Midbrain (tissue), 1 donor: ENCODE measurements at places on chromosomes 13 and 19.

DNA sequence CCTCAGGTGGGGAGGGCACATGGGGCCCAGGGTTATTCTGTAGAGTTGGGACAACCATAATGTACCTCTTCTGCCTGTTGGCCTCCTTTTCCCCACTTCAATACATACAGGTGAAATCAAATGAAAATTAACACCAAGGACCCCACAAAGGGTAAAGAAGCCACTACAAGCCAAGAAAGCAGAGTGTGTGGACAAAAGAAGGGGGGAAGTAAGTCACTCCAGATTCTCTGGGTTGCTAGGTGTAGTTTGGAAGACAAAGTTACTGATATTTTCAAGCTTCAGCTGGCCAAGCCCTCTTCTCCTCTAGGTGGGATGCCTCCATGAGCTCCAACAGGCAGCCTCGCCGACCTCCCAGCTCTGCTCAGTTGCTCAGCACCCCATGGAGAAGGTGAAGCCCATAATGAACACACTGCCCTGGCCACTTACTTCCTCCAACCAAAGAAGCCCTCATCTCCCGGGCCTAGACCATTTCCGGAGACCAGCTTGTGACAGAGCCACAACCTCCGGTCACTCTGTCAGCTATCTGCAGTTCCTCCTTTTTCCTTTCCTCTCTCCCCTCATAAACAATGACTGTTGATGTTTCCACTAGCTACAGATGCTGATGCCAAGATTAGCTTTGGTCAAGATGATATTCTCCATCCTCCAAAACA is 66.8 kb upstream of the MED4 start:
- DNase-seq: peak; percentile 31

- DNase-seq: peak; percentile 22
These were observed 11.1 kb downstream of the TEX101 start for GRCh38 chr19:43425567-43426392.

GRCh38 chr13:67228916-67229315 is 1.2 kb downstream of the PCDH9 start:
- no peak for DNase-seq

GRCh38 chr19:46892252-46893179 is 31.7 kb downstream of the ARHGAP35 start:
- no peak for DNase-seq

DNA sequence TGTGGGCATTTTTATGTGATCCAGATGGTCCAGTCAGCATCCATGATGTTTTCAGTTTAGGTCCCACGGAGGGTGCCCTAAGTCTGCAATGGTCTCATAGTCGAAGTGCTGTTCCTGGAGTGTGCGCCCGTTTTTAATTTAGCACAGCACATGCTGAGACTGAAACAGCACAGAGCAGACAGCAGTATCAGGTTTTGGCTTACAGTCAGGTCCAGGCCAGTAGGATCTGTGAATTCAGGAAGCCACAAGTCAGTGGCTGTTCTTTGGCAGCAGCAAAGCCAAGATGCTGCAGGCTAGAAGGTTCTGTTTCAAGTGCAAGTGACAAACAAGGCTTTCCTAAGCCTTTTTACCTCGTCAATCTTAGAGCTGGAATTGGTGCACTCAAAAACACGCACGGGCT is 18.3 kb downstream of the FBXO27 start:
- DNase-seq: no peak

GRCh38 chr19:45632468-45633196 is 6.6 kb downstream of the EML2 start:
- DNase-seq: no peak

DNA sequence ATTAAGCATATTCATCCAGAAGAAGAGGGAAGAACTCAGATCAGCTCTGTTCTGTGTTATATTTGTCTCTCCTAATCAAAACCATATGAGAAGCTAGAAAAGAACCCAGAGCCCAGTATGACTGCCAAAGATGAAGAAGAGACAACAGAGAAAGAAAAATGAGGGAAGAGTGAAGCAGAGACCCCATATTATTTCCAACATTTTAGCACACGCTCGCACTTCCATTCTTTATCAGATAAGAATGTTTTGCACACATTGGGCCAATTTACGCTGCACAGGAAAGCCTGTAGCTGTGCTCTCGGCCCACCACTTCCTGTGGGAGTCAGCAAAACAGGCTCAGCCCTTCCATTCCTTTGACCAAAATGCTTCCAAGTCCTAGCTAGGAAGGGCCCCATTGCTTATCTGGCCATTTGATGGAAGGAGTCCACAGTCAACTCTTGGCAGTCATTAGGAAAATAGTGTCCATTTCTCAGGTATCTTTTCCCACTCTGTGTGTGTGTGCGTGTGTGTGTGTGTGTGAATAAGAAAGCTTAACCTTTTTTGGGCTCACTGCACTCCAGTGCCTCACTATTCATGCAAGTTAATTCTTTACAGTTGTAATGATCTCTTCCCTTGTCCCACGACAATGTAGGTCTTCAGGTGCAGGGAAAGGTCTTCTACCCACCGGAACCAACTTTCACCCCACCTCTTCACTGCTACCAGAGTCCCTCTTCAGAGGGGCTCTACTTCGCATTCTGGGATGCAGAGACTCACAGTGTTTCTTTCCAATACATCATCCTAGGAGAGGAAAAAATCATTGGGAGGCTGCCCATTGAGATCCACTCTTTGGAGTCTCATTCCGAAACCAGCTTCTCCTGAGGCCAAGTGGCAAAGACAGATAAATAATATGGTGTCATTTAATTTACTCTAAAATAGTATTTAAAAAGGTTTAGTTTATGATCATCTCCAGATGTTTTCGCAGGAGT is 237.5 kb downstream of the COG6 start:
- no peak for DNase-seq

DNA sequence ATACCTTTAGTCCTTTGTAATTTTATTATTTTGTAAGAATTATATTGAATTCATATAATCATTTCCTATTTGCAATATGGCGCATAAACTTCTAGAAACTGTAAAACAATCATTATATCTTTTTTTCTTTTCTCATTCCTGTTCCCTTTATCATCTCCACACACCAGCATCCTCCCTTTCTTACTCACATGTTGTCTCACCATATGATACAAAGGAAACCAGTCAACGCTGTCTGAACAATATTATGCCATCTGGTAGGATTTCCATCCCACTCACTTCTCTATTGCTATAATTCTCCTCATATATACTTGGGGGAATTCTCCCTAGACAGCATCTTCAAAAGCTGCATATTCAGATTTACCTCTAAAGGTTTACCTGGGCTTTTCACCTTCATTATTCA is 389.8 kb downstream of the NDFIP2 start:
- DNase-seq: no peak

- no peak for DNase-seq
These were observed 21.6 kb downstream of the ARL11 start for GRCh38 chr13:49649963-49650312.

DNA sequence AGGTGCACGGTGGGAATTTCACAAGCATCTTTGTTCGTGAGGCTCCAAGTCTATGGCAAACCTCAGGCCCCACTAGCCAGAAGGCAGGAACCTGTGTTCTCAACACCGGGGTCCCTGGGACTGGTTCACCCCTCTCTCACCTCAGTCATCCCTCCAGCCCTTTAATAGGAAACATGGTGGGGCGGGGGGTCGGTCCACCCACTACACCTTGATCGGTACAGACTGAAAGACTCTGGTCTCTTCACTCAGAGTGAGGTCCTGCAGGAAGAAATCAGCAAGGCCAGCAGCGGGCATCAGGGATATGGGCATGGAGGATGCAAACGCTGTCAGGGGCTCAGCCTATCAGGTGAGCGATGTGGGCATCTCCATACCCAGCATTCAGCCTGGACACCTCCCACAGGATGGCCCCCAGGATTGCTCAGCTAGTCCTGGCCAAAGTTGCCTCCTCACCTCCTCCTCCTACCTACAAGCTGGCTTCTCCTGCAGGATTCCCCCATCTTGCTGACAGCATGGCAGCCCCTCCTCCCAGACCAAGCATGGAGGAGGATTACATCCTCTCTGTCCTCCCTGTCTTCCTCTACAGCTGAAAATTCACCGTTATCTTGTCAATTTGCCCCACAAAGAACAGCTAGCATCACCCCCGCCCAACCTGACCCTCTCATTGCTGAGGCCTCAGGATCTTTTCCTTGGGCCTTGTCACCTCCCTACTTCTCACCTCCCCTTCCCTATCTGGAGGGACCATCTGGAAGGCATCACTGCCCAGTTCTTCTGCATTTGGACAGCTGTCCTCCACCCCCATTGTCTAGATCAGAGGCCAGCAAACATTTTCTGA is 37.3 kb upstream of the CD33 start:
- DNase-seq: no peak

DNA sequence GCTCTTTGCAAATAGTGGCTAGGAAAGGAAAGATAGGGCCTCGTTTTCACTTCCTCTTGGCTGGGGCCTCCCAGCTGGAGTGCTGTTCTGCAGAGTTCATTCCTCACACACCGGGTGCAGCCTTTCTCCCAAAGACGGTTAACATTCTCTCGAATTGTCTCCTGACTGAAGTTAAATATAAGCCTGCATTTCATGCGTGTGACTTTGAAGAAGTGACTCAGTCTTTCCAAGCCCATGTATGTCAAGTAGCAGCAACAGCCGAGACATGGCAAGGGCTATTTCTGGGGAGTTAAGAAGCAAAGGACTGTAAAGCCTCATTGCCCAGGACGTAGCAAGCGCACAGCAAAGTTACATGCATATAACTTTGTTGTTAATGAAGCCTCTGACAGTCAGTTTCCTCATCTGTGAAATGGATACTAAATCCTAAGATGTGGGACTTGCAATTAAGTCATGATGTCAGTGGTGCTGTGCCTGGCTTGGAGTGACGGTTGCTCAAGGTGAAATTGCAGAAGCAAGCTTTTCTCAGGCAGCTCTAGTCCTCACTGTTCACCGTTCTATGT is 502.4 kb downstream of the MYO16 start:
- peak; percentile 9 for DNase-seq

DNA sequence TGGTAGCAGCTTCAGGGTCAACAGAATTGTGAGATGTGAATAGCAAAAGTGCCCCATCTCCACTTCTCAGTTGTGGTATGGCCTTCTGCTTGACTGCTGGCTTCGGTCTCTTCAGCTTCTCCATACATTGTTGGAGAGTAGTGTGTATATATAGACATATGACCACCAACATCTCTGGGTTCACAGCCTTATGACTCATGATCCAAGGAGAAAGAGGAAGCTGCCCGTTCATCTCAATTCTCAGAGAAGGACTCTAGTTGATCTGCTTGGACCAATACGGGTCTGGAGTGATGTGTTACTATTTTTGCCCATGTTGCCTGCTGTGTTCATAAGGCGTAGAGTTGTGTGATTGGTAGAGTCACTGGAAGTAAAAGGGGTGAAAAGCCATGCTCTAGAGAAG is 3.6 kb upstream of the COMMD6 start:
- peak; percentile 11 for DNase-seq

GRCh38 chr19:21321996-21322395 is 7.2 kb downstream of the ZNF708 start:
- no peak for DNase-seq

DNA sequence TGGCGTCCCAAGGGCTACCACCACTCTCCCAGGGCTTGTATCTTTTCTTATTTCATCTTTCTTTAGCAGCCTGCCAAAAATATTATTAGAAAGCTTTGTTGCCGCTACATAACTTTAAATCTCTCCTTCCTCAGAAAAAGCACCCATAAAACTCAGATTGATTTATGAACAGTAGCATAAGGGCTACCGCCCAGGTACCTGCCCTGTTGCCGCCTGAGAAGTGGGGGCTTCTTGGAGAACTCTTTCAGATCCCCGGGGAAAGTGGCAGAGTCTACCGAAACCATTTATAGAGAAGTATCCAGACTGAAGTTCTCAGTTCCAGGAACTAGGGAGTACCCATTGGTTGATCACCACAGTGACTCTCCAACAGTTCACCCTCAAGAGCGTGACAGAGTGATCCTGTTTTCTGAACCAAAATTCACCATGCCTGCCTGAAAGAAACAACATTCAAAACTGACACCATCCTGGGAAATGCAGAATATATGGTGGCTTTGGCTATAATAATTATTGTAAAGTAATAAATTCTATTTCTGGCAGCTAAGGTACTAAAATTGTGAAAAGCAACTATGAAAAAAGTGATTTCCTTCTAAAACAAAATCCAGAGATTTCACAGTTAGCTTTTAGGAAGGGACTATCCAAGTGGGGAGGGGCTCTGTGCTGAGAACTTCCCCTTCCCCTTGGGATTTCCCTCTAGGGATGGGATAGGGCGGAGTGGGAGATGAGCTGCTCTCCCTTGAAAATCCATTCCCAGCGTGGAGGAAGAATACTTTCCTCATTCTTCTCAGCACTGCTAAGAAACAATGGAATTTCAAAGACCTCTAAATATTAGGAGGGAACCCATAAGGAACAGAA is 877 bp upstream of the N4BP2L1 start:
- DNase-seq: peak; percentile 20

DNA sequence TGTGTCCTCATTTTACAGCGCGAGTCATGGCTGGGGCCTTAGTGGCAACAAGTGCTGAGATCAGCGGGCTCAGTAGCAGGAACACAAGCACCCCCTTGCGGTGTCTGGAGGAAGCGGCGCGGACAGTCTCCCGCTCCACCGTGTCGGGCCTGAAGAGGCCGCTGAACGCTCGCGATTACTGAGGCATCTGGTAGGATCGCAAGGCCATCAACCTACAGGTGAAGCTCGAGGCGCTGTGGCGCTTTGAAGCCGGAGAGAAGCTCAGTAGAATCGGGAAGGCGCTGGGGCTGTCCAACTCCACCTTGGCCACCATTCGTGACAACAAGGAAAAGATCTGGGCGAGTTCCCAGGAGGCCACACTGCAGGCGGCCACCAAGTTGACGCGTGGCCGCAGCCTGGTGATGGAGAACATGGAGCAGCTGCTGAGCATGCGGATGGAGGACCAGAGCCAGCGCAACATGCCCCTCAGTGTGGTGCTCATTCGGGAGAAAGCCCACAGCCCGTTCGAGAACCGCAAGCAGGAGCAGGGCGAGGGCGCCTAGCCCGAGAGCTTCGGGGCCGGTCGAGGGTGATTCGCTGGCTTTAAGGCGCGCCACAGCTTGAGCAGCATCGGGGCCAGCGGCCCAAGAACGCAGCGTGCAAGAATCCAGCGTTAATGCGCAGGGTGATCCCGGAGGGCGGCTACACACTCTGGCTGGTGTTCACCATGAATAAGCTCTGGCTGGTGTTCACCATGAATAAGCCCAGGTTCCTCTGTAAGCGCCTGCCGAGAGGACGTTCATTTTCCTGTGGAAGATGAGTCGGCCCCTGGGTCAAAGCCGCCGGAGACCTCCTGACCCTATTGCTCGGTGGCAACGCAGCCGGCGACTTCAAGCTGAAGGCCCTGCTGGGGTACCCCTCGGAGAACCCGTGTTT is 8.3 kb upstream of the MZF1 start:
- no peak for DNase-seq

- no peak for DNase-seq
These were observed 118.3 kb downstream of the USP12 start for GRCh38 chr13:27053210-27053884.

DNA sequence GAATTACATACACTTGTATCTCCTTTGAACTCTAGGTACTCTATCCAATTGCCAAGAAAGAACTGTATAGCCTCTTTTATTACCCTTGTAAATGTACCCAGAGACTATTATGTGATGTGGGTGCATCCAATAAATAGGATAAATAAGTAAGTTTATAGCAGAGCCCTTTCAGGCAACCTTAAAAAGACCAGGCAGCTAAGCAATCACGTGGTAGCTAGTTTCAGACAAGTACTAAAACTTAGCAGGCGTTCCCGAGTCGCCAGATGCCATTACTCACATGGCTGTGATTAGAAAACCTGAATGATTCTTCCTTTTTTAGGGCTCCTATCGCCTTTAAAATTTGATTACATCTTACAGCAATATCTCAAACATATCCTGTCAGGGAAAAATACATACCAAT is 1303.0 kb downstream of the EFNB2 start:
- no peak for DNase-seq

GRCh38 chr13:46489586-46490023 is 63.4 kb upstream of the LRCH1 start:
- no peak for DNase-seq

- no peak for DNase-seq
These were observed 59.2 kb downstream of the EDNRB start for GRCh38 chr13:77859450-77859849.
